ENCODE measurements at places on chromosomes 6 and 20. TPM values are rescaled to one million over a fixed set of nuclear protein-coding genes. Genes with fewer than 3 reads are reported as not detected.

The CALHM6 gene
- polyA plus RNA-seq = 3.5 TPM

GRCh38 chr6:150413198-150413597 is 44.4 kb downstream of the IYD start:
- DNase-seq = no peak

GRCh38 chr20:22974354-22974753 is 60.8 kb upstream of the SSTR4 start:
- DNase-seq = no peak

GRCh38 chr6:7173843-7174503 is 66.2 kb downstream of the RREB1 start:
- no peak for DNase-seq

DNA sequence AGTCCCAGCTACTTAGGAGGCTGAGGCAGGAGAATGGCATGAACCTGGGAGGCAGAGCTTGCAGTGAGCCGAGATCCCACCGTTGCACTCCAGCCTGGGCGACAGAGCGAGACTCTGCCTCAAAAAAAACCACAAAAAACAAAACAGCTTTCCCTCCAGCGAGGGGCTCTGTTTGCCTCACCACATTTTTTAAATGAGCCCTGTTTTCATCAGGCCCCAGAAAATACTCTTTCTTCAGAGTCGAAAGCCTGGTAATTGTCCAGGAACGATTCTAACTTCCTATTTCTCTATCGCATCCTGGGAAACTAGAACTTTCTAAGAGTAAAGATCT is 12.2 kb downstream of the MTG2 start:
- DNase-seq = no peak

The EYS gene
- polyA plus RNA-seq = 1.2 TPM

The MYLIP gene
- polyA plus RNA-seq = 49.2 TPM

DNA sequence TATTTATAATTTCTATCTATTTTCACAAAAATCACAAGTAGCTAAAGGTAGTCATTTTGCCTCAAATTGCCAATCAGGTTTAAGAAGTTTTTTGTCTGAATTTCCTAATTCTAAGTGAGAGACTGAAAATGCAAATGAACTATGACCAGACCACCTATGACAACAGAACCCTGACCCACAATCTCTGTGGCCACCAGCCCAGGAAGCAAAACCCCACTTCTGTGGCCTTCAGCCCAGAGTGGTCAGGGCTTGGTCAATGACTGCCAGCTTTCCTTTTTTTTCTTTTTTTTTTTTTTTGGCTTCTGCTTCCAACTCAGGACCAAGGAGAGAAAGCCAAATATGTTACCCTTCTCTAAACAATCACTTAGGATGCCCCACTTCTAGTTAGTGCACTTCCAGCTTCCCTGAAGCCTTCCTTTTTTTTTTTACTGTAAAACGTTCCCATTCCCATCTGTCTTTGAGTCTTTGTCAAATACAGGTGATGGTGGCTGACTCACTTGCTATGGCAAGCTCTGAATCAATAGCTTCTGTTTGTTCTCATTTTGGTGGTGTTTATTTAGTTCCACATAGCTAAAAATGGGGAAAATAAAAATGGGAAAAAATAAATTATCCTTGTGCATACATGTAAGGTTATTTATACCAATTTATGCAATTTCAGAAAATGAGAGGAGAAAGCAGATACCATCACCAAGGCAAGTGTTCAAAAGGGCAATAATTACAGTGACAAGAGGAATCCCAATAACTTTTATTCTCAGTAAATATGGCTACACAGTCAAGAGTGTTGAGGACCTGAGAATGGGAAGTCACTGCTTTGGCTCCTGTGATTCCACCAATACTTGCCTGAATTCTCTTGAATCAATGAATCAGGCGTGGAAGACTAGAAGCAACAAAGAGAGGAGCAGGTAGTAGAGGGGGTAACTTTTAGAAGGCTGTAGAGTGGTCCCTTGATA is 170.3 kb upstream of the PDE7B start:
- DNase-seq = no peak

DNA sequence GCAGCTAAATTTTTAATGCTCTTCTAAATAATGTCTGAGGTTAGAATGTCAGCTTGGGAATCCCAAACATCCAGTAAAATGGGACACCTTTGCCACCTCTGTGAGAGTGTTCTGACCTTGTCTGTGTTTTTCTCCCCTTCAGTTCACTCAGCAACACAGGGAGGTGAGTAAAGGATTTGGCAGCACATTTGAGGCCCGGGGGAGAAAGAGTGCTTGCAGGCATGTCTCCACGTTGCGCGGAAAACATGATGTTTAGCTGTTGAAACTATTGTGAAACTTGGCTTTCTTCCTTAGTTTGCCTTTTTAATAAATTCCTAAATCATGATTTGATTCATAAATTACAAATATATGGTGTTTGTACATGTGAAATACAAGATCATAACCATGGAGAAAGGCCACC is 707.8 kb upstream of the FLRT3 start:
- DNase-seq = no peak

The SEL1L2 gene
- not detected for polyA plus RNA-seq

The GPLD1 gene
- polyA plus RNA-seq = 4.7 TPM

The TFAP2A gene
- 39.8 TPM for polyA plus RNA-seq

- DNase-seq = no peak
Measured at GRCh38 chr20:40154514-40154913, 534.5 kb downstream of the MAFB start.

DNA sequence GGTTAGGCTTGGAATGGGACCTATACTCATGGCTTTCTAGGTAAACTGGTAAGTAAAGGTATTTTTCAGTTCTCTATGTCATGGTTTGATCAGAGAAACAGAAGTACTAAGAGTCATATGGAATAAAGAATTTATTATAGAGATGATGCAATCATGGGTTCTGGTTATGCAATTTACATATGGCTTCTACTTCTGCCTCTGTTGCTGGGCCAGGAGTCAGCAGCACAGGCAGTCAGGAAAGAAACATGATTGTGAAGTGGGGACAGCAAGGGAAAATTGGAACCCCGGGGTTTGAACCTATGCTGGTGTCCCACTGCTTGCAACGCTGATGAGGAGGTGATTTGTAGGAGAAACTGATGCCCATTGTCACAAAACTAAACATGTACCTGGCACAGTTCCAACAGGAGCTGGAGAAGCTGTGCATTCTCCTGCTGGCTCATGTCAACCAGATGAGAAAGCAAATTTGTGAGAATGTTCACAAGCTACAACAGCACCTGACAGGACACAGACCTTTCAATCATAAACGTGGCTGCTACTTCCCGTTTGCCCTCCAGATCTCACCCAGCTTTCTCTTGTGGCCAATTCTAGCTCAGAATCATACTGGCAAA is 887.1 kb downstream of the TFAP2A start:
- no peak for DNase-seq

GRCh38 chr6:161542346-161542980 is 268.6 kb upstream of the AGPAT4 start:
- no peak for DNase-seq

DNA sequence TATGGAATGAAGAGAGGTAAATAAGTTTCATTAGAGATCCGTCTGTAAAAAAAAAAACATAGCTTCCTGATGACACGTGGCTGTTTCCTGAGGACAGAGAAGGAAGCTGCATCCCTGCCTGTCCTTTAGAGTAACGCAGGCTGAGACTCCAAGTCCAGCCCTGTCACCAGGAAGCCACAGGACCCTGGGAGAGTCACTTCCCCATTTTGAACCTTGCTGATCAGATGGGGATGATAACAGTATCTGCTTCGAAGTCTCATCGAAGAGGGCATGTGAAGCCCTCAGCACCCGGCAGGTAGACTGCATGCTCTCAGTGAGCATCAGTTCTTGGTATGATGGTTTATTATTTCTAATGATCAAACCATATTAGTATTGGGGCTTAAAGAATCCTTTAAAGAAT is 139.1 kb upstream of the KCNG1 start:
- DNase-seq = no peak

GRCh38 chr20:46512943-46513844 is at the start of gene ZNF334:
Gene ZNF334, minus strand, starts transcription at chr20:46513559. Its CDS starts 1,457 bp downstream, at chr20:46512102.
- peak; percentile 79 for DNase-seq

DNA sequence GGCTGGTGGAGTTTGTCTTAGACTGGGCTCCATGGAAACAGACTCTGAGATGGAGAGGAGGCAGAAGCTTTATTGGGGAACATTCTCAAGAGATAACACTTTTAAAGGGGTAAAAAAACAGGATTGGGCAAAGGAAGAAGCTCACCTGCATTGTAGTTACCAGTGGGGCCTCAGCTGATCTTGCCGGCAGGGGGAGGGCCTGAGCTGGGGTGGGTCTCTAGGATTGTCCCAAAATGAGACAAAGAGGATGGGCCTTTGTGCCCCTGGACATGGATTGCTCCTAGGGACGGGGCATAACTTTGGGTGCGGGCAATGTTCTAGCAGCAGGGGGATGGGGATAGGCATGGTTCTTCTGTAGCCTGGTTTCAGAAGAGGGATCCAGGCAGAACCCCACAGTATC is 12.5 kb downstream of the SGK2 start:
- no peak for DNase-seq

DNA sequence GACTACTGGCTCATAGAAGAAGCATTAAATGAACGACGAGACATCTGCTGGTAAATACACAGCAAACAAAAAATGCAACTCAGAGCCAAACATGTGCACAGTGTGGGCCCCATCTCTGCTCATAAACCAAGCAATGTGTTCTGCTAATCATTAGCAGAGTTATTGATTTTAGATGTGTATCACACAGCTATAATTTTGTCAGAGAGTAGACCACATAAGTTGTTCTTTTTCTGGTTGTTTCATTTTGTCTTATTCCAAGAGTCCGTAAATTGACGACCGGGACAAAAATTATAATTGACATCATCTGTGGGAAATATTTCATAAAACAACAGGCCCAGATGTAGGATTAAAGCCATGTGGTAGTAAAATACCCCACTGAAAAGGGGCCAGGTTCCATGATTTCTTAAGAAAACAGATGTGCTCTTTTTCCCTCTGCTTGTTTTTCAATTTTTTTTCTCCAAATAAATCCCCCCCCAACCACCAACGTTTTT is 423.6 kb downstream of the HAO1 start:
- DNase-seq = peak; percentile 50

DNA sequence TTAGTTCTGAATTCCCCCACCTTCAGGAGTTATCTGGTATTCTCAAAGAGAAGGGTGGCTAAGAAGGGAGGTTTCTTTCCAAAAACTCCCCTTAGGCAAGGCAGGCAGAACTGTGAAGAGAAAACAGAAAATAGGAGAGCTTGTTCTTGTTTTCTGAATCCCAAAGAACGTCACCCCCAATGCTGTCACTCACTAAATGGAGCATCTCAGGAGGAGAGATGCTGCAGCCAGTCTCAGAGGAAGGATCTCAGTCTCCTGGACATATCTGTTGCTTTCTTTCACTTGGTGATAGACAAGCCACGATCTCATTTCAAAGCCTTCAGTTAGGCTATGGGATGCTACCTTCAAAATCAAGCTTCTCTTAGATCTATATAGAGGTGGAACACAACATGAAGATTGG is 16.1 kb upstream of the MYB start:
- DNase-seq = no peak

The CNR1 gene
- 0.85 TPM for polyA plus RNA-seq

DNA sequence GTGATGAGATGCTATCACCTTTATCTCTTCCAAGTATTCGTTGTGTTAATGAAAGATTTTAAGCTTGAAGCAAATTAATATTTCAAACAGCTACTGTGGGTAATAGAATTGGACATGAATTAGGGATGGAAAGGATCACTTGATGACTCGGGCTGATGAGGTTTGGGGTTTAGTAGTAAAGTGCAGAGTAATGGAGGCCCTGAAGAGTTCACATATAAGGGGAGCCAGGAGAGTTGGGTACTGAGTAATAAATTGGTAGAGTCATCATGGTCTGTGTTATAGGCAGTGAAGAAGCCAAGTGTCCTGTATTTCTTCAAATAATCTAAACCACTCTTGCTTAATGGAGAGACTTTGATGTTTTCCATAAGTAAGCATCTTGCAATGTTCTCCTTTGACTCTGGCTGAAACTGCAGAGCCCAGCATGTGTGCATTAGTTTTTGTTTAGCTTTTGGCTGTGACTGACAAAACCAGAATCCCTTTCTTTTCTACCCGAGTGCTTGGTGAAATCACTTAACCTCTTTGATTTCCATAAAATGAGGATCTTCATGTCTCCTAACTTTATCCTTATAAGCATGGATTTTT is 57.6 kb downstream of the L3MBTL3 start:
- no peak for DNase-seq

The ZBP1 gene
- not detected for polyA plus RNA-seq

- DNase-seq = no peak
Measured at GRCh38 chr6:142238881-142239280, 62.9 kb upstream of the ADGRG6 start.

GRCh38 chr6:134510920-134511319 is 193.0 kb upstream of the SGK1 start:
- no peak for DNase-seq

The EYA2 gene
- 0.78 TPM for polyA plus RNA-seq

The HLA-F gene
- 4.6 TPM for polyA plus RNA-seq

DNA sequence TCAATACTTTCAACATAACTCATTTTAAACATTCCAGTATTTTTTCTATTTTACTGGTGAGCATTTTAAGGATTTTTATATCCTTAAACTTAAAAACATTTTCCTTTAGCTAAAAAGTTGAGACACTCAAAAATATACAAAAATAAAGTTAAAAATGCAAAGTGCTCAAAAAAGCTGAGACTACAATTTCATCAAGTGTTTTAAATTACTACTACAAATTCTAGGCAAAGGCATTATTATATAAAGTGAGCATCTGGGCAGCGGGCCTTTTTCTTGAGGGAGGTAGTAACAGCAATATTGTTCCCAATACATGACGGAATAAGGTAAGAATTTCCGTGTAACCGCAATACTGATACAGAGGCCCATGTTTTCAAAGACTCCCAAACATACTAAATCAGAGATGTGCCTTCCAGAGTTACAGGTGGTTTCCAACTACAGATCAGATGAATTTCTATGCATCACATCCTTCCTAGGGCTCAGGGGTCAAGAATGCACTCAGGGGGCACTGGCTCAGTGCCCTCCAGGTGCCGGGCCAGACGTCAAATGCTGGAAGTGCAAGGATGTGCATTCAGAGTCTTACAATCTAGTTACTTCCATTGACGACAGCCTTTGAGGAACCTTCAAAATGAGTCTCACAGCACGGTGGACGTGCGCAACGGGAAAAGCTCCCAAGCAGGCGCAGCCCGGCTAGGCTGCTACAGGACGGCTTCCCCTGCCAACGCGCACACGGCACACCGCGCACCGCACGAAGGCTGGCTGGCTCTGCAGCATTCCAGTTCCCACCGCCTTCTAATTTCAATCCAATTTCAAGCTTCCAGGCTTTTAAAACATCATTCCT is 1.7 kb downstream of the PHF10 start:
- peak; percentile 49 for DNase-seq

DNA sequence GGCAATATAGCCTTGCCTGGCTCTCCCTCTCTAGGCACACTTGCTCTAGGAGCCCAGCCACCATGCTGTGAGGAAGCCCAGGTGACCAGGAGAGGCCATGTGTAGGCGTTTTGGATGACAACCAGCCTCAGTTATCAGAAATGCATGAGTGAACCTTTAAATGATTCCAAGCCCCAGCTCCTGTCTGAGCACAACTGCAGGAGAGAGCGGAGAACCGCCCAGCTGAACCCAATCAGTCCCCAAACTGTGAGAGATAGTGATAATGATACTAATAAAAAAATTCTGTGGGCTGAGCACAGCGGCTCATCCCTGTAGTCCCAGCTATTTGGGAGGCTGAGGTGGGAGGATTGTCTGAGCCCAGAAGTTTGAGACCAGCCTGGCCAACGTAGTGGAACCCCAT is 83.8 kb upstream of the TOX2 start:
- DNase-seq = no peak

GRCh38 chr6:121881974-121882667 is 446.7 kb downstream of the GJA1 start:
- no peak for DNase-seq

- DNase-seq = no peak
Measured at GRCh38 chr6:157997893-157998608, 16.4 kb downstream of the SYNJ2 start.

The AGER gene
- polyA plus RNA-seq = 27.0 TPM
